ENCODE measurements at places on chromosomes 11 and 22.
A peak's percentile ranks its signal among the peaks of the same experiment; 100 is the strongest.

DNA sequence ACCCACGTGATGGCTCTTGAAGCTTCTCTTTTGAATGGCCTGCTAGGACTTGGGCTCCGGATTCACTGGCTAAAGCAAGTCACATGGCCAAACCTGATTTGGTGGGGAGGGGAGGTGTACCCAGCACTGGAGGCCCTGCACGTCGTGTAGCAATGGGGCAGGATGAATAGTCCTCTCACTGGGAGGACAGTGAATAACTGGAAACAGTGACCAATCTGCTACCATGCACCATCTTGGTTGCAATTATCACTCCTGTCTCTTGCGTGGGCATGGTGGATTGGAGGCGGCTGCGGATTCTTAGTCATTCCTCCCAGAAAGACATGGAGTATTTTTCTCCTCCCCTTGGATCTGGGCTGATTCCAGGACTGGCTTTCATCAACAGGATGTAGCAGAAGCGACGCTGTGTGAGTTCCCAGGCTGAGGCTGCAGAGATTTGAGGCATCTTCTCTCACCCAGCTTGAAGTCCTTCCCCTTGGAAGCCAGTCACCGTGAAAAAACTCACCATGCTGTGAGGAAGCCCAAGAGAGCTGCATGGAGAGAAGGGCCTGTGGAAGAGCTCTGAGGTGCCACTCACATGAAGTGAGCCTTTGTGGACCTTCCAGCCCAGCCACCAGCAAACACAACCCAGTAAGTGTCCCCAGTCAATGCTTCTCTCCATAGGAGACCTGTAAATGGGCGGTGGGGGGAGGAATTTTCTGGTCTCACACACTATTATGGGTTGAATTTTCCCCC, 70.4 kb downstream of the IGLL1 start:
- H3K4me1 ChIP-seq = no peaks in the 10 kb centered on the region
- no peak for DNase-seq
- peaks cover 2% of the 10 kb centered on the region for H3K27me3 ChIP-seq
- H3K36me3 ChIP-seq = no peaks in the 10 kb centered on the region
- H3K27ac ChIP-seq = no peak overlapping the region

DNA sequence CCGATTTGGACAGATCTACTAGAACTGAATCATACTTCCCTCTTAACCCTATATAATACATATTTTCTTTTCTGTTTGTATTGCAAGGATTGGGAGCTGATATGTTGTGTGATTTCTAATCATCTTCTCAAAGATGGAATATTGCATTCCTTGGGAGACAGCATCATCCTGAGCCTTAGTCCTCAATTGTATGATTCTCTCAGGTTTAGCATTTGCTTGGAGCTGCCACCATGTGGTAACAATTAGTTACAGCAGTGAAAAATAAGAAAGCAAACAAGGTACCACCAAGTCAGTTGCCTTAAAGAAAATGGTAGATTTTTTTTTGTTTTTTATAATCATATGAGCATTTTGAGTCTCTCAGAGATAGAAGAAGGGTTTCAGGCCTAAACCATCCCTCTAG, 11.9 kb downstream of the SNX19 start:
- peaks cover 52% of the 10 kb centered on the region for H3K36me3 ChIP-seq
- no peaks in the 10 kb centered on the region for H3K27me3 ChIP-seq
- H3K4me1 ChIP-seq = no peaks in the 10 kb centered on the region
- no peak for DNase-seq
- no peak overlapping the region for H3K4me3 ChIP-seq
- no peak overlapping the region for H3K27ac ChIP-seq

- no peaks in the 10 kb centered on the region for H3K27me3 ChIP-seq
- H3K27ac ChIP-seq = no peak overlapping the region
- H3K4me3 ChIP-seq = no peak overlapping the region
- H3K4me1 ChIP-seq = no peaks in the 10 kb centered on the region
- DNase-seq = no peak
Observed at GRCh38 chr11:77100166-77101042, 2.2 kb upstream of the OMP start.

GRCh38 chr11:61071208-61071681, 31.0 kb upstream of the CD5 start:
- peaks cover 58% of the 10 kb centered on the region for H3K36me3 ChIP-seq
- no peaks in the 10 kb centered on the region for H3K27me3 ChIP-seq
- DNase-seq = peak; percentile 58
- H3K4me3 ChIP-seq = peak overlapping the region; percentile 47
- H3K27ac ChIP-seq = peak overlapping the region; percentile 67

GRCh38 chr11:97290464-97291041, 900.7 kb downstream of the JRKL start:
- H3K36me3 ChIP-seq = no peaks in the 10 kb centered on the region
- H3K27me3 ChIP-seq = no peaks in the 10 kb centered on the region
- no peak overlapping the region for H3K27ac ChIP-seq
- no peak for DNase-seq
- no peak overlapping the region for H3K4me3 ChIP-seq
- no peaks in the 10 kb centered on the region for H3K4me1 ChIP-seq

GRCh38 chr11:113555071-113555619, 79.9 kb upstream of the DRD2 start:
- no peaks in the 10 kb centered on the region for H3K4me1 ChIP-seq
- H3K27me3 ChIP-seq = peaks cover 7% of the 10 kb centered on the region
- DNase-seq = no peak
- no peak overlapping the region for H3K27ac ChIP-seq

DNA sequence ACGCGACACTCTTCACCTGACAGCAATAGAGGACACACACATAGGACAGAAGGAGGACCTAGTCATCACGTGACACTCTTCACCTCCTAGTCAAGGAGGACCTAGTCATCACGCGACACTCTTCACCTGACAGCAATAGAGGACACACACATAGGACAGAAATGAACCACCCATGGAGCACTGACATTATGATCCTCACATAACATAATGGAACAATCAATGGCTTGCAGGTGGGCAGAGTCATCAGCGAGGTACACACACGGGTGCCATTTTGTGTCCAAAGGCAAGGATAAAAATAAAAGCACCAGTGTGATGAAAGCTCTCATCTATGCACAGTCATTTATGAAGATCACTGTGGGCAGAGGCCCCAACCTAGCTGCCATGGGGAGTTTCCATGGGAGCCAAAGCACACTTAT, 354.7 kb downstream of the LARGE1 start:
- no peak overlapping the region for H3K4me3 ChIP-seq
- no peaks in the 10 kb centered on the region for H3K36me3 ChIP-seq
- H3K27ac ChIP-seq = peak overlapping the region; percentile 27

DNA sequence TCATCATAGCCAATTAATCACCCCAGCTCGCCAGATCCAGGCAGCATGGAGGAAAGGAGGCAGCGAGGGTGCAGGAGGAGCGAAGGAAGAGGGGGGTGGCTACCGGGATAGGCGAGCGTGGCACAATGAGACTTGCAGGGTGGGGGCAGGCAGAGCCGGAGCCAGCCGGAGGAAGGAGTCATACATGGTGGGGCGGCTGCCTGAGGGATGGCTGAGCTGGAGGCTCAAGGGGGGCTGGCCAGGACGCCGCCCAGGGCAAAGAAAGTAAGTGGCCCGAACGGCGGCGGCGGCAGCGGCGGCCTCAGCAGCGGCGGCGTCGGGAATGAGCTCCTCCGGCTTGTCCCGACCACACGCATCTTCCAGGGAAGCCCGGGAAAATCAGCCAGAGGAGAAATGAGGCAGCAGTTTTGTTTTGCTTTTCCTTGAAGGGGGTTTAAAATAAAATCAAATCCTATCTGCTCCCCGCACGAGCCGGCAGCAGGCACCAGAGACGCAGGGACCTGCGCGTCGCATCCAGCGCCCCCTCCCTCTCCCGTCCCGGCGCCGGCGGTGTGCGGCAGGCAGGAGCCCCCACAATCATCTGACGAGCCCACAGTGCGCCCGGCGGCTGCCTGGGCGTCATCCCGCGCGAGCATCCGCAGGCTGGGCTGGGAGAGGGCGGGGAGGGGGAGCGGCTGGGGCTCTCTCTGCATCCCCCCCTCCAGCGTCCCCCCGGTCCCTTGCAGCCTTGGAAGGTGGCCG, 263.6 kb downstream of the CTTN start:
- H3K4me3 ChIP-seq = no peak overlapping the region
- no peak for DNase-seq
- no peak overlapping the region for H3K27ac ChIP-seq
- no peaks in the 10 kb centered on the region for H3K4me1 ChIP-seq
- H3K27me3 ChIP-seq = peaks cover 12% of the 10 kb centered on the region
- no peaks in the 10 kb centered on the region for H3K36me3 ChIP-seq

GRCh38 chr11:76523147-76523546, 78.3 kb downstream of the EMSY start:
- peaks cover 17% of the 10 kb centered on the region for H3K36me3 ChIP-seq
- H3K4me3 ChIP-seq = no peak overlapping the region
- H3K4me1 ChIP-seq = no peaks in the 10 kb centered on the region
- DNase-seq = no peak

GRCh38 chr22:47618180-47619010, 855.9 kb downstream of the TBC1D22A start:
- no peak for DNase-seq
- H3K4me1 ChIP-seq = no peaks in the 10 kb centered on the region
- H3K36me3 ChIP-seq = no peaks in the 10 kb centered on the region

GRCh38 chr22:38135133-38135706, 24.7 kb upstream of the BAIAP2L2 start:
- DNase-seq = no peak
- peaks cover 9% of the 10 kb centered on the region for H3K36me3 ChIP-seq
- no peaks in the 10 kb centered on the region for H3K27me3 ChIP-seq
- no peaks in the 10 kb centered on the region for H3K4me1 ChIP-seq
- no peak overlapping the region for H3K27ac ChIP-seq

DNA sequence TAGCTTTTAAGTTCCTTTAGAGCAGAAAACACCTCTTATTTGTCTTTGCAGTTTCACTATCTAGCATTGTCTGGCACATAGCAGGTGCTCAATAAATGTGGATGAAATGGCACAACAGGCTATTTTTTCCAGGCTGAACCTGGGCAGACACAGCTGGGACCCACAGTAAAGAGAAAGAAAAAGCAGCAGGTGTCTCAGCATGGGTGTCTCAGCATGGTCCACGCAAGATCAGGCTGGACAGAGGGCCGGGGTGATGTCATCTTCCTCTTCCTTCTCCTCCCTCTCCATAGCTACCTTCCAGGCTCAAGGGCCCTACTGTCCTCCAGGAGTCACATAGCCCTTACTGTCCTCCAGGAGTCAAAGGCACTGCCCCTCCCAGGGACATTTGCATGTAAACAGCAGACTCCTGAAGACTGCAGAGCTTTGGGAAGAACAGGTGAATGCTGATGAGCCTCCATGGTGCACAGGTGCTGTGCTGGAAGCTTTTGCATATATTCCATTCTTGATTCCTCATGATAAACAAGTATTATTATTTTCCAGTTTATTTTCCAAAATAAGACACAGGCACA, 65.2 kb downstream of the DSCAML1 start:
- H3K27me3 ChIP-seq = peaks cover 11% of the 10 kb centered on the region
- H3K4me1 ChIP-seq = no peaks in the 10 kb centered on the region
- DNase-seq = no peak

GRCh38 chr11:66834943-66835342, 8.3 kb upstream of the RCE1 start:
- H3K4me1 ChIP-seq = peaks cover 13% of the 10 kb centered on the region
- H3K4me3 ChIP-seq = no peak overlapping the region
- no peak overlapping the region for H3K27ac ChIP-seq
- peaks cover 2% of the 10 kb centered on the region for H3K27me3 ChIP-seq
- DNase-seq = no peak

- peaks cover 11% of the 10 kb centered on the region for H3K27me3 ChIP-seq
- no peak overlapping the region for H3K27ac ChIP-seq
- no peak for DNase-seq
- no peaks in the 10 kb centered on the region for H3K4me1 ChIP-seq
Observed at GRCh38 chr11:114594703-114595102, 883 bp downstream of the NXPE4 start.

DNA sequence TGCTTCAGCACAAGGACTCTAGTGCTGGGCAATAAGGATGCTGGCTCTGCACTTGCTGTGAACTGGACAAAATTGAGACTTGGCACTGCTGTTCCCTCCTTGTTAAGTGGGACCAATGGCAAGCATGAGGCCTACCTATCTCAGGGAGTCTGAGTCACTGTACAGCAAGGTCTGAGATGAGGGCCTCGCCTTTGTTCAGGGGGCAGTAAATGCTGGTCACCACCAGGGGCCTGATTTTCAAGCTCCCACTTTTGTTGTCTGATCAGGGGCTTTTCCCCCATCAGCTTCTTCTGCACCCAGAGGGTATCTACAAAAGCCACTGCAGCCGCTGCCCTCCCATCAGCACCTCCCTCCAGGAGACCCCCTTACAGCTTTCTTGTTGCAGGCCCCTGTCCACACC, 22.8 kb downstream of the DHCR7 start:
- H3K4me3 ChIP-seq = no peak overlapping the region
- no peak for DNase-seq
- no peak overlapping the region for H3K27ac ChIP-seq
- no peaks in the 10 kb centered on the region for H3K27me3 ChIP-seq
- no peaks in the 10 kb centered on the region for H3K36me3 ChIP-seq

GRCh38 chr11:102157219-102157618, 47.0 kb downstream of the YAP1 start:
- DNase-seq = no peak
- no peaks in the 10 kb centered on the region for H3K4me1 ChIP-seq
- H3K4me3 ChIP-seq = no peak overlapping the region
- no peak overlapping the region for H3K27ac ChIP-seq
- peaks cover 7% of the 10 kb centered on the region for H3K27me3 ChIP-seq
- H3K36me3 ChIP-seq = no peaks in the 10 kb centered on the region

DNA sequence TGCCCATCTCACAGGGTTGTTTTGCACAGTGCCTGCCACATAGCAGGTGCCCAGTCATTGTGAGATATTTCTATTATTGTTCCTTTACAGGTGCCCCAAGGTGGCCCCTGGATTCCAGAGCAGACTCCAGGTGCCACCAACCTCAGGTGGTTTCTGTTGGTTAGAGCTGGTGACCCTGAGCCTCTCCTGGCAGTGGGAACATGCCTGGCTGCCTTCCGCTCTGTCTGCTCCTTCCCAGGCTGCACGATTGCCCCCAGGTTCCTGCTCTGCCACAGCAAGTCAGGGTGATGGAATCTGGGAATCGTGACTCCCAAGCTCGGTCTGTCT, 12.6 kb upstream of the OMP start:
- H3K4me3 ChIP-seq = no peak overlapping the region
- no peak for DNase-seq
- H3K27me3 ChIP-seq = peaks cover 3% of the 10 kb centered on the region

Measured in activated T-helper 1 cell treated with anti-CD3 and anti-CD28 coated beads, Interleukin-12 subunit alpha, Interleukin-12 subunit beta, Interleukin-2, Interleukin-4 antibody, amounts not matched to agents 30 ng/mL and 10 ng/mL and 1 ng/mL, durations not matched to agents 14 hours and 24 hours and 36 hours (primary cell).